Adipocyte (in vitro differentiated cells): ENCODE measurements at places on chromosomes 2 and 18.
A peak's percentile ranks its signal among the peaks of the same experiment; 100 is the strongest.

GRCh38 chr18:65938592-65939372 is 188.0 kb downstream of the CDH7 start:
- DNase-seq, result no peak

GRCh38 chr2:70965506-70965905 is 12.9 kb upstream of the ANKRD53 start:
- no peak for DNase-seq

DNA sequence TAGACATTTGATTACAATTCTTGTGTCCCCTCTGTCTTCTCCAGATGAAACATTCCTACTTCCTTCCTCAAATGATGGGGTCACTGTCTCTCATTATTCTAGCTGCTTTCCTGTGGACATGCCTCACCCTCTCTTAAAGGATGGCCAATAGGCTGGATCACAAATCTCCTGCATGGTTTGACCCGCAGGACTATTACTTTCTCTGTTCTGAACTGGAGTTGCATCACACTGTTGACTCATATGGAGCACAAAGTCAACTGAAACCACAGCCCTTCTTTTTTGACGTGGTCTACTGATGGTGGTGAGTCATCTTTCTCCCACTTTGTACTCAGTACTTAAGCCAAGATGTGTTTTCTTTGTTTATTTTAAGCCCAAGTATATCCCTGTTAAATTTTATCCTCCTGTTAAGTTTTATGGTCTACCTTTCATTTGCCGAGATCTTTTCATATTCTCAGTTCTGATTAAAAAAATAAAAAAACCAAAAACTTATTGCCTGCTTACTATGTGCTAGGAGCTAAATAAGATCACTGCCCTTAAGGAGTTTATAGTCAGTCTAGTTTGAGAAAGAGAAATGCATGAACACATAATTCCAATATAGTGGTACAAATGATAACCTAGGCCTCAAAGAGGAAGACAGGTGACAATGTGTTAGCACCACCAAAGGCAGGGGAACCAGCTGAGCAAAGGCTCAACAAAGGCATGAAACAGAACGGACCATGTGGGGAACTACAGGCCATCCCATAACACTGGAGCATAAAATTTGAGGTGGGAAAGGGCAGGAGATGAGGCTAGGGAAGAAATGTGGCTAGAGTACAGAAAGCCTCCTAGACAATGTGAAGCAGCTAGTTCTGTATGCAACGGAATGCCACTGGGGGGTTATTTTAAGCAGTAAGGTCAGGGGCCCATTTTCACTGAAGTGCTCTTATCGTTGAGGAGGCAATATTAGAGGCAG is 67.6 kb upstream of the ZFP36L2 start:
- peak; percentile 98 for DNase-seq

DNA sequence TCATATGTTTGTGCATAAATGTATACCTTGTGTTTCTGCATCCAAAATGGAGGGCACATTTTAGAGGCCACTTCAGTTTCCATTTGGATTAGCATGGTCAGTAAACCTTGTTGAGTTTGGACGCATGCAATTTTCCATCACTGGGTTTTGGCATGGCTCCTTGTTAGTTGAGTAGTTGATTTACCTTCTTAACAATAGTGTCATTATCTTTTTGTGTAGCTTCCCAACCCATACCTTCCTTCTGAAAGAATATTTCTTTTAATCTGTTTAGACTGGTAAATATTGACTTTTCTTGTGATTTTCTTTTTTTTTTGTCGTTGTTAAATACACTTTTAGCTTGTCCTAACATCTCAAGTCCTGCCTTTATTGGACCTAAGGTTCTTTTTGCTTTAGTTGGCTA is 15.5 kb downstream of the RPIA start:
- no peak for DNase-seq

DNA sequence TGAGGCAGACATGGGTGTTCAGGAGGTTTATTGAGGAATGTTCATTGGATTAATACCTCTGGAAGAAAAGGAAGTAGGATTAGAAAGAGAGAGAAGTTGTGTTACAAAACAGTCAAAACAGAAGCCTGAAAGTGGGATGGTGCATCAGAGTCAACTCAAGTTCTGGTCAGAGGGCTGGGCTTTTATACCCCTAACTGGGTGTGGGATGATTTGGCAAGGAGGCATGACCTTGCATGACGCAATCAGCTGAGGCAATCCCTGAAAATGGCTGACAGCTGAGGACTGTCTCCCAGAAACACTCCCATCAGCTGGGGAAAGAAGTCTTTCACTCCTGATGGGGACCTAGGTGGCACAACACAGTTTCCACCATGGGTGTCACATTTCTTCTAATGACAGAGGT is 818.2 kb downstream of the SATB2 start:
- DNase-seq, result peak; percentile 36

GRCh38 chr2:7800031-7800430 is 881.8 kb upstream of the ID2 start:
- DNase-seq, result no peak

DNA sequence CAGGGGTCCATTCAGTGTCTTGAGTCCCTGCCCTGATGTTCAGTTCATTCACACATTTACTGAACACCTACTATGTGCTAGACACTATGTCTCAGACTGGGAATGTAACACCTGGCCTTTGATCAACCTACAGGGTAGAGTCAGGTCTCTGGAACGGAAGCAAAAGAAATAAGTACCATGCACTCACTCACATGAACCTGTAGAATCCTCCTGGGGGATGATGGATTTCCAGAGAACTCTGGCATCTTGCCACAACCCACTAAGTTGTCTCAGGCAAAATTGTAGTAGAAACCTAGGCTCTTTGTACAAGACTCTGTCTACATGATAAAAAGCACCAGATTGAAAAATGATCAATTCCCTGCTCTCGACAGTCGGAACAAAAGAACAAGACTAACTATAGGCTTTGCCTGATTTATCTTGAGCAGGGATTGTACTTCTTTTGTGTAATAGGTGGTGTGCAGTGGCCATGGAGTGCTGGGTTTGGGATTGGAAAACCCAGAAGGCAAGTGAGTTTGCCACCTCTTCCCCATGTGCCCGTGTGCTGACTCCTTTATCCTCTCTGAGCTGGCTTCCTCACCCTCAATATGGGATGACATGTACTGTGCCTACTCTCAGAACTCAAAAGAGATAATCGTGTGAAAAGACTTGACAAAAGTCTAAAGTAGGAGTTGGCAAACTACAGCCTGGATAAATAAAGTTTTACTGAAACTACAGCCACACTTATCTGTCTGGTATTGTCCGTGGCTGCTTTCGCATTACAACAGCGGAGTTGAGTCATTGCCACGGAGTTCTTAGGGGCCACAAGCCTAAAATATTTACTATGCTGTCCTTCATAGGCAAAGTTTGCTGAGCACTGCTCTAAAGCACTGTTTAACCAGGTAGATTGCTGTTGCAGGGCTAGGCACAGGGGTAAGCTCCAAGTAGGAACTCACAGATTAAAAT is 4.4 kb downstream of the CAPN14 start:
- DNase-seq, result no peak

GRCh38 chr2:127431408-127432023 is 13.3 kb downstream of the PROC start:
- no peak for DNase-seq

- DNase-seq, result peak; percentile 86
Measured at GRCh38 chr2:182593394-182593975, 122.6 kb upstream of the DNAJC10 start.

- no peak for DNase-seq
Measured at GRCh38 chr2:200373973-200374416, 67.5 kb downstream of the SPATS2L start.

- peak; percentile 46 for DNase-seq
Measured at GRCh38 chr2:66431846-66432587, 2.9 kb upstream of the MEIS1 start.

DNA sequence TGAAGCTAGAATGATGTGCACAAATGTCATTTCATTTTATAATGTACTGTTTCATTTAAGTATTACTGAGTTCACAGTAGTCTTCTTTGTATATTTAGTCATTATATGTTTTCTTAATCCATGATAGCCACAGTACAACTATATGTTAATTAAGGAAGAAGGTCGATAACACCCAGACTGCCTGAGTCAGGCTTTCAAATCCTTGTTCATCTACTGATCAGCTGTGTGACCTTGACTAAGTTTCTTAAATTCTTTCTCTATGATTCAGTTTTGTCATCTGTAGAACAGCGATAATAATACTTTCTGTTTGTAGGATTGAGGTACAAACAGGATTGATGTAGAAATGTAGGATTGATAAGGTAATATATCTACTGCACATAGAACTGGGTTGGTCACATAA is 5.4 kb downstream of the GCC2 start:
- DNase-seq, result no peak

GRCh38 chr2:117701365-117701764 is 113.1 kb upstream of the DDX18 start:
- no peak for DNase-seq

DNA sequence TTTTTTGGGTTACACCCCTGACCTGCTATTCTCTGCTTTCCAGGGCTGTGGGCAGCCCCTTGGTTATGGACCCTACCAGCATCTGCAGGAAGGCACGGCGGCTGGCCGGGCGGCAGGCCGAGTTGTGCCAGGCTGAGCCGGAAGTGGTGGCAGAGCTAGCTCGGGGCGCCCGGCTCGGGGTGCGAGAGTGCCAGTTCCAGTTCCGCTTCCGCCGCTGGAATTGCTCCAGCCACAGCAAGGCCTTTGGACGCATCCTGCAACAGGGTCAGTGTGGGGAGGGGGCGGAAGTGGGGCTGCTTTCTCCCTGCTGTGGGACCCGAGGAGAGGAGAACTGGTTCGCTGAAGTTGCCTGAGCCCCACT is 9.7 kb upstream of the WNT10A start:
- DNase-seq, result no peak

- no peak for DNase-seq
Measured at GRCh38 chr2:155485141-155485842, 786.8 kb downstream of the KCNJ3 start.

- DNase-seq, result no peak
Measured at GRCh38 chr2:173323371-173323770, 31.3 kb upstream of the CDCA7 start.

DNA sequence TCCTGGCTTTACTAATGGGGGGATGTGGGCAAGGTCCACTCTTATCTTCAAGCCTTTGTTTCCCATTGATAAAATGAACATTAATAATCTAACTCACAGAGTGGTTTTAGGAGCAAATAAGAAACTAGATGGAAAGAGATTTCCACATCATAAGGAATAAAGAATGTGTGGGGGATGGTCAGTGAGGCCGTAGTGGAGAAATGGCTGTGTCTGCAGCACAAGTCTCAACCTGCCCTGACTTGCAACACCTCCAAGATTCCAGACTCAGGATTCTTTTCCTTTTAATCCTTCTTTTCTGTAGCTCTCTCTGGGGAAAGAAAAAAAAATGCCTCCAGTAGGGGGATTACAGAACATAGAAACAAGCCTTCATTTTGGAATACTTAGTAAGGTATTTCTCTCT is 124.2 kb upstream of the MEX3C start:
- no peak for DNase-seq

- no peak for DNase-seq
Measured at GRCh38 chr18:79200546-79201268, 131.5 kb downstream of the ATP9B start.

DNA sequence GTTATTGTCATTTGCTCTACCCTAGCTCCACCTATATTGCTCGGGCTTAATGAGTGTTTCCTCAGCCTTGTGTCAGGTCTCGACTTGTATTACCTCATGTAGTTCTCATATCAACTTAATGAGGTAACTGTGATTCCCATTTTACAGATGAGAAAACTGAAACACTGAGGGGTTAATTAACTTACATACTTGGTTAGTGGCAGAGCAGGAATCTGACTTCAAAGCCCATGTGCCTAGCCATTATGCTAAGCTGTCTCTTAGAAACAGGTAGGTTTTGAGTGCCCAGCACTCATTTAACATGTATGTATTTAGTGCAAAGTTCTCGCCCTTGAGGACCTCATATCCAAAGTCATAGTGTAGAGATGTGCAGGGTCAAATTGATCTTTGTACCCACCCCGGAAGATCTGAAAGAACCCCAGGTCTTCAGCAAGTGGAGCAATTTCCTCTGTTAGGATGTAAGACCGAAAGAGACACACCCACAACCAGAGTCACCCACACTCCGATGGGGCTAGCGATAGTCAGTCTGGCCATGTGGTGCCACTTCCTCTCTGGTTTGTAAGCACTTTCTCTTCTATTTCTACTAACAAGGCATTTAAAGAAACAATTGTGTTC is 121.0 kb upstream of the SLC39A10 start:
- DNase-seq, result no peak

DNA sequence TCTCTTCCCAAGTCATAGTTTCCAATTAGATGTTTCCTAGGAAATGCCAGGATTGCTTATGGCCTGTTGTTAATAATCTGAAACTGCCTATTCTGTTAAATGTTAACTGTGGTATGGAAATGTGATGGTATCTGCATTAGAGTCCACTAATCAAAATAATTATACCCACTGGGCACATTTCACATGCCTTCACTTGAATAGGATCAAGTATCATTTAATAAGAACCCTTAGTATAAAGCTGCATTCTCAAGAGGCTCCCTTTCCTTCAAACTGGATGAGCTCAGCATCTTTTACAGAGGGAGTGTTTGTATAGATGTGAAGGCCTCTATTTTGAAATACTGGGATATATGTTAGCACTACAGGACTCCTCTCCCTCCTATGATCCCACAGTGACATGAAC is 477.2 kb upstream of the VRK2 start:
- no peak for DNase-seq

- DNase-seq, result no peak
Measured at GRCh38 chr2:217421834-217422233, 562.0 kb upstream of the TNP1 start.

- DNase-seq, result no peak
Measured at GRCh38 chr18:49884959-49885358, 71.6 kb upstream of the ACAA2 start.

DNA sequence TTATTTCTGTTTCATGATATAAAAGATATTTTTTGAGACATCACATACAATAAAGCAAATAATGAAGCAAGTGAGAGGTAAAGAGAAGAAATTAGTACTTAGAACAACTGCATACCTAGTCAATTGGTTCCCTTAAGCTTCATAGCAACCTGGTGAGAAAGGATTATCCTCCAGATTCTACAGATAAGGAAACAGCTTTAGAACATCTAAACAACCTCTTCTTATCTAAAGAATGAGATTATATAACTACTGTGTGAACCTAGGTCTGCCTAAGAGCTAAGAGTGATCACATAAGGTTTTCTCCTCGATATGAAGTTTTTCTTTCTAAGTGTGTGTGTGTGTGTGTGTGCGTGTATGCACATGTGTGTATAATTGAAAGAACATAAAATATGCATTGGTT is 265.1 kb downstream of the NOL4 start:
- no peak for DNase-seq

DNA sequence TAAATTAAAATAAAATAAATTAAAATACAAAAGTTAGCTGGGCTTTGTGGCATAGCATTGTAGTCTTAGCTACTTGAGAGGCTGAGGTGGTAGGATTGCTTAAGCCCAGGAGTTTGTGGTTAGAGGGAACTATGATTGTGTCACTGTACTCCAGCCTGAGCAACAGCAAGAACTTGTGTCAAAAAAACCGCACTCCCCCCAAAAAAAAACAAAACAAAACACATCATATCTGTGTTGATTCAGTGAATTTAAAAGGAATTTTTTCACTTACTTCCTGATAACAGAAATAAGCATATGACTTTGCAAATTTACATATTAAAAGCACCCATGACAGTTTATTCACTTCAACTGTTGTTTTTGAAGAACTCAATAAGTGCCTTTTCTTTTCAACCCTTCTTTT is 68.1 kb upstream of the PELI1 start:
- peak; percentile 66 for DNase-seq

- DNase-seq, result no peak
Measured at GRCh38 chr2:100831158-100831750, 11.3 kb downstream of the NPAS2 start.

- no peak for DNase-seq
Measured at GRCh38 chr2:135650721-135651120, 90.9 kb upstream of the UBXN4 start.

- no peak for DNase-seq
Measured at GRCh38 chr2:119553687-119554344, 9.6 kb downstream of the CFAP221 start.
